Right lobe of liver (tissue), 6 donors: ENCODE measurements at places on chromosomes 5 and 9. TPM values are rescaled to one million over a fixed set of nuclear protein-coding genes. Genes with fewer than 3 reads are reported as not detected.

DNA sequence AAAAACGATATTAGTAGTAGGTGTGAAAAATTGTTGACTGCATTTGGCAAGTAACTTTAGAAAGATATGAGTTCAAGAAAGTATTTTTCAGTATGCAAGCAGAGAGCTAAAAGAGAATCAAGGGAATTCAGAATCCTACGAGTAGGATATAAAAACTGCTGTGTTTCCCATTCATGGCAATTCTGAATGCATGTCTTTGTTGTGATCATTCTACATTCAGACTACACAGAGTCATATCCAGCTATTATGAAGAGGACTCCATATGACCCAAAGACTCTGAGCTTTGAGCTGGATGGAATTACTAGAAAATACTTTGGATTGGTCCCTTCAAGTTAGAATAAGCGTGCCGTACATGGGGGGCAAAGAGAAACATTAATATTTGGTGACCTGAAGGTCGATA lies 12.0 kb downstream of the IFNE start:
- no peak for DNase-seq
- no peak overlapping the region for H3K4me3 ChIP-seq
- H3K27me3 ChIP-seq: no peaks in the 10 kb centered on the region
- no peaks in the 10 kb centered on the region for H3K4me1 ChIP-seq

- no peaks in the 10 kb centered on the region for H3K36me3 ChIP-seq
- peak within 1 kb of the TSS; percentile 70 for H3K4me3 ChIP-seq
- peaks cover 23% of the 10 kb centered on the region for H3K4me1 ChIP-seq
- H3K27me3 ChIP-seq: no peaks in the 10 kb centered on the region
- H3K27ac ChIP-seq: peak within 1 kb of the TSS; percentile 85
These were observed at the start of gene SLC35D2 for GRCh38 chr9:96383165-96383942. Gene SLC35D2 (minus strand): TSS chr9:96383711. CDS start chr9:96383634, 77 bp downstream.

CDC42SE2 gene
- total RNA-seq: 15.0 TPM

DNA sequence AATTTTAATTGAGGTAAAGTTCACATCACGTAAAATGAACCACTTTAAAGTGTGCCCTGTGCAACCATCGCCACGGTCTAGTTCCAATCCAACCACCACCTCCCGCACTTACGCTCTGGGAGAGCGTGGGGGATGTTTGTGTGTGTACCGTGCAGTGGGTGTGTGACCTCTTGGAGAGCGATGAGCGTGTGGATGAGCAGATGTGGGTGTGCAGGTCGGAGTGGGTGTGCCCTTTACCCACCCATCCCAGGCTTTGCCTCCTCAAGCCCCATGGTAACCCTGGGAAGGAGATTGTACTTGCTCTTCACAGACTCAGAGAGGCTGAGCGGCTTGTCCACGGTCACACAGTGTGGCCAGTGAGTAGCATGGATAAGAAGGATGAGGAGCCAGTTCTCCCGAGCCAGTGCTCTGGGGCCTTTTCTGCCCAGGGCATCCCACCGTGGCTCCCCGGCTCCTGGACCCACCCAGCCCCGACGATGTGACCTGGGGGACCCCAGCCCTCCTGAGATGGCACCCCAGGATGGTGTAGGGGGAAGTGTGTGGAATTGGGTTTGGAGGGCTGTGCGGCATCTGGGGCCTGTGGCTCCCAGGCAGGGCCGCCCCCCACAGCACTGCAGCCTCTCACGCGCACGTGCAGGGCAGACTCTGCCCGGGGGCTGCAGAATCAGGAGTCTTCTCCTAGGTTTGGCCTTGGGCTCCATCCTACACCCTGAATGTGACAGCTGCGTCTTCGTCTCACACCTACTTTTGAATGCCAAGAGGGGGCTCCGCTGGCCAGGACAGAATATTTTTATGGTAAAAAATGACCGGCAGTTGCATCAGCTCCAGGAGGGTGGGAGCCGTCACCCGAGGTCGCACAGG lies 13.6 kb downstream of the LHX3 start:
- H3K4me3 ChIP-seq: no peak overlapping the region
- no peaks in the 10 kb centered on the region for H3K4me1 ChIP-seq
- H3K27me3 ChIP-seq: peaks cover 32% of the 10 kb centered on the region
- DNase-seq: no peak
- H3K36me3 ChIP-seq: no peaks in the 10 kb centered on the region

- no peaks in the 10 kb centered on the region for H3K36me3 ChIP-seq
- H3K27ac ChIP-seq: no peak overlapping the region
- DNase-seq: no peak
- peaks cover 20% of the 10 kb centered on the region for H3K4me1 ChIP-seq
- no peak overlapping the region for H3K4me3 ChIP-seq
- H3K27me3 ChIP-seq: no peaks in the 10 kb centered on the region
These were observed 133.9 kb downstream of the FSTL4 start for GRCh38 chr5:133478199-133478985.

- no peaks in the 10 kb centered on the region for H3K4me1 ChIP-seq
- no peak overlapping the region for H3K4me3 ChIP-seq
- DNase-seq: peak; percentile 34
- no peaks in the 10 kb centered on the region for H3K27me3 ChIP-seq
- no peaks in the 10 kb centered on the region for H3K36me3 ChIP-seq
These were observed 54.8 kb downstream of the HRH2 start for GRCh38 chr5:175712681-175713085.

UGT3A2 gene
- total RNA-seq: not detected

DNA sequence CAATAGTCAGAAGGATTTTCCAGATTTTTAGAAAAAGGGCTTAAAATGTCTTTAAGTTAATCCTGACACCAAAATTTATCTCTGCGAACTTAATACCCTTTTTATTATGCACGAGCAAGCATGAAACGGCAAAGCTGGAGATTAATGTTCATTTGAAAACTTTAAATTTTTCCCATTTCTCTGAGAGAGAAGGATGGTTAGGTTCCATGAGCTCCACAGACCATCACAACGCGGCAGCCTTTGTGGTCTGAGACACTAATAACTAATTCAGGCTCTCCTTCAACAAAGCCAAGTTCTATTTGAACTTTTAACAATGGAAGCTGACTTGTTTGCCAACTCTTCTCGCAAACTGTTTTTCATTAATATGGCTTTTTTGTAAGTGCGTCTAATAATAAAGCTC lies 94.7 kb downstream of the MYO10 start:
- no peak for DNase-seq
- no peak overlapping the region for H3K27ac ChIP-seq
- no peaks in the 10 kb centered on the region for H3K27me3 ChIP-seq
- no peaks in the 10 kb centered on the region for H3K36me3 ChIP-seq

DNA sequence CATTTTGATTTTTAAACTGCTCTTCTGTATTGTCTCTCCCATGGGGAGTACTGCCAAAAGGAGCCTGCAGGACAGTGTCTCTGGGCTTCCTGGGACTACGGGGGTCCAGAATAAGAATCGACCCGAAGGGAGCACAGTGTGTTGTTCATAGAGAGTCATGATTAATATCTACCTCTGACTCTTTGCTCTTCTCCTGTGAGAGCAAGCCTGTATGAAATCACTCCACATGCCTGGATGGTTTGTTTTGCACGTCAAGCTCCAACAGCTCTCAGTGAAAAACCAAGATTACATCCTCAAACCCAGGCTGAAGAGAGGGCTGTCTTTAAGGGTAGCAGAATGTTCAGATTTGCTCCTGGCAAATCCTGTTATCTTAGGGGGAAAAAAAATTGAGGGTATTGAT lies 1860.0 kb upstream of the WWC1 start:
- H3K27ac ChIP-seq: no peak overlapping the region
- H3K4me1 ChIP-seq: no peaks in the 10 kb centered on the region
- H3K36me3 ChIP-seq: no peaks in the 10 kb centered on the region
- no peak for DNase-seq
- no peak overlapping the region for H3K4me3 ChIP-seq

GDF9 gene
- total RNA-seq: 0.50 TPM

CLTB gene
- 30.7 TPM for total RNA-seq

GRCh38 chr9:72065076-72065475 lies 4.7 kb upstream of the C9orf57 start:
- H3K4me3 ChIP-seq: no peak overlapping the region
- DNase-seq: no peak
- H3K4me1 ChIP-seq: no peaks in the 10 kb centered on the region
- no peaks in the 10 kb centered on the region for H3K36me3 ChIP-seq
- H3K27ac ChIP-seq: no peak overlapping the region
- no peaks in the 10 kb centered on the region for H3K27me3 ChIP-seq

- H3K4me3 ChIP-seq: no peak overlapping the region
- no peak overlapping the region for H3K27ac ChIP-seq
- peaks cover 9% of the 10 kb centered on the region for H3K36me3 ChIP-seq
- H3K27me3 ChIP-seq: no peaks in the 10 kb centered on the region
These were observed 84.6 kb upstream of the FBXW11 start for GRCh38 chr5:172090976-172091547.

GRCh38 chr5:95798048-95798447 lies 24.5 kb downstream of the GLRX start:
- no peak overlapping the region for H3K4me3 ChIP-seq
- peaks cover 41% of the 10 kb centered on the region for H3K4me1 ChIP-seq
- H3K27me3 ChIP-seq: no peaks in the 10 kb centered on the region
- no peak overlapping the region for H3K27ac ChIP-seq
- no peak for DNase-seq
- no peaks in the 10 kb centered on the region for H3K36me3 ChIP-seq

DNA sequence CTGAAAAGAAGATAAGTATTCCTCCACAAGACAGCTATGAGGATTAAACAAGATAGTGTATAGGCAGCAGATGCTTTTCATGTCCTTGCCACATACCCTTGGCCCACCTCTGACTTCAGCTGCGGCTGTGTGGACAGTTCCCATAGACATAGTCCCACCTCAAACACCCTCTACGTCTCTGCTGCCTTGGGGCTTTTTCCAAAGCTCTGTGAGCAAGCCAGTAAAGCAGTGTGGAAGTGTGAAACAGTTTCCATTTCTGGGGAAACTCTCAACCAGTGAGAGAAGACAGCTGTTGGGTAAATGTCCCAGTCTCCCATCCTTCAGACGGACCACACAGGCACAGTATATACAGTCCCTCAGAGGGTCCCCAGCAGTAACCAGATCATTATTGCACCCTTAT lies 125.5 kb downstream of the CDK5RAP2 start:
- H3K27ac ChIP-seq: no peak overlapping the region
- DNase-seq: no peak
- H3K36me3 ChIP-seq: no peaks in the 10 kb centered on the region
- H3K4me3 ChIP-seq: no peak overlapping the region
- H3K27me3 ChIP-seq: no peaks in the 10 kb centered on the region

SPATA31A3 gene
- not detected for total RNA-seq

DNA sequence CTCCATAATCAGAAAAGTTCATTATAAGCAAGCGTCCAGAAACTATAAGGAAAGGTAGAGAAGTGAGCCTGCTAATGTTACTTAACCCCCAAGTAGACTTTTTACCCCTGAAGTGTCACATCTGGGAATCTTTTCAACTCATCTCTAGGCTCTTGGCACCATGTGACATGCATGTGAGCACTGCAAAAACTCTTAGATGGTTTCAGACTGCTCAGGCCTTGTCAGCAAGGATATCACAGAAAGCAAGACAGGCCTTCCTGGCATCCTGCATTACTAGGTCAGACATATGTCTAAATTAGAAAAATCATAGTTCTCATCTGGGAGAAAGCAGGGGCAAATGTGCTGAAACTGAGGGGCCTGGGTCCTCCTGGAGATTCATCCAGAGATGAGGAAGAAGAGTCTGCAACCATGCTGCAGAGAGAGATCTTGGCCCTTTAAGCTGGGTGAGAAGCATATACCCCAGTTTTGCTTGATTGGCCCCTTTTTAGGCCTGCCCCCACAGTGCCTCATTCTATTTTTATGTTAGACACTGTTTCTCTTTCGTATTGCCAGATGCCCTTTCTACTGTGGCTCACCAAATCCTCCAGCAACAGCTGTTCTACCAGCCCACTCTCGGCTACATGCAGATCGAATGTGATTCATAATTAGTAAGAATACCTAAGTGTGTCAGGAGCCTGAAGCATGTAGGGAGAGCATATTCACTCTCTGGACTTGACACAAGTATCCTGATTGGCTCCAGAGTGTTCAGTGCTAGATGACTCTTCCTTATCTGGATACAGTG lies 19.0 kb downstream of the TMEM8B start:
- no peak overlapping the region for H3K27ac ChIP-seq
- no peak for DNase-seq

- no peaks in the 10 kb centered on the region for H3K4me1 ChIP-seq
- no peak for DNase-seq
- H3K27me3 ChIP-seq: no peaks in the 10 kb centered on the region
- no peak overlapping the region for H3K27ac ChIP-seq
These were observed 87.9 kb downstream of the MRPS27 start for GRCh38 chr5:72231991-72232703.

DNA sequence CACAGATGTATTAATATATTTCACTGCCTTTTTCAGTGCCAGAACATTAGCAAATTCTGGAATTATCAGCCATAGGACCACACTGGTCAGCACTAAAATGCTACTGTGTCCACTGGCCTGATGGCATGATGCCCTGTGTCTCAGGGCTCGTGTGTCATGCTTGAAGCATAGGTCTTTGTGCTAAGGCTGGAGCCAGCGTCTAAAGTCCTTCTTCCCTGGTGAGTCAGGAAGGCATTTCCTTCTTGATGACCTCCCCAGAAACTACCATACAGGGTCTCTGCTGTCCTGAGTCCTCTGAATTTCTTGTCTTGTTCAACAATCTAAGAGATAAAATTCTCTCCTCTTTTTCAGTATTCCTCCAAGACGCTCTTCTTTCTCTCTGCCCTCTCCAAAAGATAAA lies 489.9 kb downstream of the PSAT1 start:
- no peaks in the 10 kb centered on the region for H3K27me3 ChIP-seq
- DNase-seq: no peak
- no peaks in the 10 kb centered on the region for H3K4me1 ChIP-seq
- no peak overlapping the region for H3K27ac ChIP-seq

KIF2A gene
- total RNA-seq: 6.7 TPM

- no peak for DNase-seq
- no peak overlapping the region for H3K27ac ChIP-seq
- no peak overlapping the region for H3K4me3 ChIP-seq
- no peaks in the 10 kb centered on the region for H3K27me3 ChIP-seq
- no peaks in the 10 kb centered on the region for H3K36me3 ChIP-seq
- H3K4me1 ChIP-seq: no peaks in the 10 kb centered on the region
These were observed 599.7 kb downstream of the CAAP1 start for GRCh38 chr9:26292943-26293342.

GRCh38 chr5:57818397-57818796 lies 335.8 kb upstream of the ACTBL2 start:
- H3K27ac ChIP-seq: no peak overlapping the region
- no peaks in the 10 kb centered on the region for H3K27me3 ChIP-seq
- DNase-seq: no peak
- no peaks in the 10 kb centered on the region for H3K36me3 ChIP-seq

DNA sequence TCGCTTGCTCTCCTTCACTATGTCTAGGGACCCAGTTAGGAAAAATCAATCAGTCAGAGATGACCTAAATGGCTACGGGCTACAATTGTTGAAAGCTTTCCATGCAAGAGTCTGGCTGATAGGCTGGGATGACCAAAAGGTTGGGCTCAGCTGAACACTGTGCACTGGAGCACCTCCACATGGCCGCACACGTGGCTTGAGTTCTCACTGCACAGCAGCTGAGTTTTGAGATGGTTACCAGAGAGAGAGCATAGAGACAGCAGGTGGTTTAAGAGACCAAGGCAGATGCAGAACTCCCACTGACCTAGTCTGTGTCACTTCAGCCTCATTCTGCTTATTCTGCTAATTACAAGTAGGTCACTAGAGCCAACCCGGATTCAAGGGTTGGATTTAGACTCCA lies 2354.8 kb upstream of the C9orf72 start:
- H3K36me3 ChIP-seq: no peaks in the 10 kb centered on the region
- H3K27ac ChIP-seq: no peak overlapping the region
- H3K4me1 ChIP-seq: no peaks in the 10 kb centered on the region
- H3K4me3 ChIP-seq: no peak overlapping the region
- DNase-seq: no peak
- no peaks in the 10 kb centered on the region for H3K27me3 ChIP-seq

- no peak overlapping the region for H3K4me3 ChIP-seq
- H3K27me3 ChIP-seq: no peaks in the 10 kb centered on the region
- DNase-seq: no peak
- no peaks in the 10 kb centered on the region for H3K36me3 ChIP-seq
These were observed 9.4 kb downstream of the B4GALT7 start for GRCh38 chr5:177609076-177610059.

SNX24 gene
- 6.2 TPM for total RNA-seq
